ENCODE measurements at places on chromosomes 16 and 17.

DNA sequence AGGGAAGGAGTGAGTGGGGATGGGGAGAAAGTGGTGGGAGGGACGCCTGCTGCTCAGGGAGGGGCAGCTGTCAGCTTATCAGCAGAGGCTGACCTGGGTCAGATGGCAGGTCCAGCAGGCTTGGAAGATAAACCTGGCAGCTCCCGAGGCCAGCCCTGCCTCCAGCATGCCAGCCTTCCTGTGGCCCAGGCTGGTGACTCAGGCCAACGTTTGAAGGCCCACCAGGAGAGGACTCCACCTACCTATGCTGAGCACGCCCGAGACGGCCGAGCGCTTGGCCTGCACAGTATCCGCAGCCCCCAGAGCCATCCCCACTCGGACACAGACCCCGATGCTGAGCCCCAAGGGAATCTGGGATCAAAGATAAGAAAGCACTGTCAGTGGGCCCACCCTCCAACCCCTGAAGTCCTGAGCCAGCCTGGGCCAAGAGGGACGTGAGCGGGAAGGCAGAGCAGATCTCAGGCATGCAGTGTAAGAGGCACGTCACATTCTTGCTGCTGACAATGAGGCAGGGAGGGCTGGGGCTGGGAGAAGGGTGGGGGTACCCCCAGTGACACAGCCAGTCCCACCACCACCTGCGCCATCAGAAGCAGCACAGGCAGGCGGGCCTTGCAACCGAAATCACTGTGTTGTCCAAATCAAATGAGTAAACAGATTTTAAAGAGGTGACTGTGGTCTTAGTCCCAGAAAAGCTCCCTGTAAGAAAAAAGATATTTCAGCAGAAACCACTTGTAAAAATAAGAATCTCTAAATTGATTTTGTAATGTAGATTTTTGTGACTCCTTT is 12.4 kb downstream of the SLC47A2 start:
- DNase-seq = no peak

DNA sequence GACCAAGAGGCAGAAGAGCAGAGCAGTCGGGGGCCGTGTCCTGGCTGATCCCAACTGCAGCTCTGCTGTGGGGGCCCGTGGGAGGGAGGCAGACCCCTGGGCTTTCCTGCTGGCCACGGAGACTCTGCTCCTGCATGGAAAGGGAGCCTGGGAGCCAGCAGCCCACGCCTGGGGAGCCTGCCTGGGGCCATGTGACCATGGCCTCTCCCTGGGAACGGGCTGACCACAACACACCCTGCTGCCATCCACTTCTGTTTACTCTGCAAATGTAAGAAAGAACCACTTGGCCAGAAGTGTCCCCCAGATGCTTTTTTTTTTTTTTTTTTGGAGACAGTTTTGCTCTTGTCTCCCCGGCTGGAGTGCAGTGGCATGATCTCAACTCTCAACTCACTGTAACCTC is 2.0 kb upstream of the TEDC2 start:
- no peak for DNase-seq

GRCh38 chr16:66977341-66978113 is 10.9 kb upstream of the CES4A start:
- DNase-seq = peak; percentile 85

- no peak for DNase-seq
Measured at GRCh38 chr16:57531635-57532265, 4.6 kb downstream of the CCDC102A start.

GRCh38 chr16:57077714-57078113 is 14.7 kb upstream of the CPNE2 start:
- no peak for DNase-seq

DNA sequence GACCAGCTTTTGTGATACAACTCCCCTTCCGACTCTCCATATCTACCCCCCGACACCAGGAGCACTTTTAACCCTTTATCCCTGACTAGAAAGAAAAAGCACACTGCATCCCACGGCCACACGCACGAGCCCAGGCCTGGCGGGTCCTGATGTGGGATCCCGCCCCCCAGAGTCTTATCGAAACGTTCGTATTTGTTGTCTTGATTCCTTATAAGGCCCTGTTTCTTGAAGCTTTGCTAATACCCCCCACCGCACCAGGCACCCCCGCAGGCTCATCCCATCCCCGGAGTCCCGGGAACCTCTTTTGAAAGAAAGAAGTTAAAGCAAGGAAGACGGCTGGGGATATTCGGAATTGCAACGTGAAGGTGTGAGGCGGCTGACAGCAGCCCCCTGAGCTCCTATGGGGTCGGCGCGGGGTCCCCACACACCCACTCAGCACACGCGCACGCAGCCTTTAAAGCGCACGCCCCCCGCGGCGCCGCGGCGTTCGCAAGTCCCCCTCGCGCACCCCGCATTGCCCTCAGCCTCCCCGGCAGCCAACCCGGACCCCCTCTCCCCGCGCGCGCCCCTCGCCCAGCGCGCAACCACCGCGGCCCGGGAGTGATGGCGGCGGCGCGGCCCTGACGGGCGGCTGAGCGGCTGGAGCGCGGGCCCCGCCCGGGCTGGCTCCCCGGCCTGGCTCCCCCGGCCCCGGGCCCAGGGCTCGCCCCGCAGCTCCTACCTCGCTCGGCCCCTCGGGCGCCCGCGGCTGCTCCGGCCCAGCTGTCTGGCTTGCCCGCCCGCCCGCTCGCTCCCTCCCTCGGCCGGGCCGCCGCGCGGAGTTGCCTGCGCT is 448 bp downstream of the STAT5B start:
- DNase-seq = no peak

DNA sequence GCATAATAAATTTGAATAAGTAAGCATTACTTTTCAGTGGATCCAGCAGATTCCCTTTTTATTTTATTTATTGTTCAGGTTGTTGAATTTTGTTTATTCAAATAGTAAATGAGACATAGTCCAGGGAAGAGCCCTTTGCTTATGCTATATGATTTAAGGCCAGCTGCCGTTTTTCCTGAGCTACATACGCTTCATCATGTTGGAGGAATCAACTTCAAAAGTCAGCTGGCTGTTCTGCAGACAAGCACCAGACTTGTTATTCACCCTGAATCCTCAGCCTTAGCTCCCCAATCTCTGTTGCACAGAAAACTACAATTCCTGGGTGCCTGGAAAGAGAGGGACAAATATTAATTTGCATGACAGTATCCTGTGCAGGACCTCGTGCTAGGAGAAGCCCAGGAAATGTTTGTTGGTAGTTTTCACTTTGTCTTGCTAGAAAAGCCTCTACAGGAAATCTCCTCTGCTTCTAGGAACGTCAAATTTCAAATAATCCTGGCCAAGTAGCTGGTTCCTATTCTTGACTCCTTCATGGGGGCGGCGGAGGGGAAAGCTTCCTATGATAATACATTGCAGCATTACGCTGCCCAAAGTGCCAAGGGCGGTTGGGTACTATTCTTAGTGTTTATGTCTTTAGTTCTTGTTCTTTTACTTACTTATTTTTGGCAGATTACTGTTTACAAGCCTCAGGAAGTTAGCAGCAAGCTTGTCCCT is 101.6 kb downstream of the PRKCA start:
- DNase-seq = no peak

DNA sequence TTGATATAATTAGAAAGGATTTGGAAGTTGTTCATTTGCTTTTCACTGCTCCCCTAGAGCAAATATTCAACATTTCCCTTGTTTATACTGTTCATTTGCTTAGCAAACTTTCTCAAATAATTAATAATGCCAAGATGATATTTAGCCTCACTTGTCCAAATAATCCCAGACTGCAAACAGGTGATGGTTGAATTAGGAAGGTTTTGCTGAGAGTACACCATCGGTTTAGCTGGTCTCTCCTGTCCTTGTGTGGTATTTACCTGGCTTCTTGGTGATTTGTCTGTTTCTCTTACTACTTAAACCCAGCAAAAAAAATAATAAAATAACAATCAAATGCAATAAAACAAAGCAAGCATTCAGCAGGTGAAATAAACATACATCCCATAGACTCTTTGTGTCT is 6.5 kb downstream of the KATNIP start:
- DNase-seq = no peak

DNA sequence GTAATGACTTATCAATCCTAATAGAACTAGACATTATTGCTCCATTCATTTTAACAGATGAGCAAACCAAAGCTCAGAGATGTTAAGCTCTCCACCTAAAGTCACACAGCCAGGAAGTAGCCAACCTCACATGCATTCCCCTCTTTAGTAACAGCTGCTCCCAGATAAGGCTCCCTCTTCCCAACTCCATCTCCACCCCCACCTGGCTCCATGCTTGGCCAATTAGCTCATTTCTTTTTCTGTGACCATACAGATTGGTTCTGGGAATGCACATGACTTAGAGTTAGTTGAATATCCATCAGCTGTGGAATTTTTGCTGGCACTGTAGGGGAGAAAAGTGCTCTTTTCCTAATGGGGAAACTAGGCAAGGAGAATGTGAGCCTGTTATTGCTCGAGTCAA is 13.0 kb downstream of the CBLN1 start:
- no peak for DNase-seq

GRCh38 chr16:73220836-73221235 is 172.9 kb upstream of the ZFHX3 start:
- no peak for DNase-seq

DNA sequence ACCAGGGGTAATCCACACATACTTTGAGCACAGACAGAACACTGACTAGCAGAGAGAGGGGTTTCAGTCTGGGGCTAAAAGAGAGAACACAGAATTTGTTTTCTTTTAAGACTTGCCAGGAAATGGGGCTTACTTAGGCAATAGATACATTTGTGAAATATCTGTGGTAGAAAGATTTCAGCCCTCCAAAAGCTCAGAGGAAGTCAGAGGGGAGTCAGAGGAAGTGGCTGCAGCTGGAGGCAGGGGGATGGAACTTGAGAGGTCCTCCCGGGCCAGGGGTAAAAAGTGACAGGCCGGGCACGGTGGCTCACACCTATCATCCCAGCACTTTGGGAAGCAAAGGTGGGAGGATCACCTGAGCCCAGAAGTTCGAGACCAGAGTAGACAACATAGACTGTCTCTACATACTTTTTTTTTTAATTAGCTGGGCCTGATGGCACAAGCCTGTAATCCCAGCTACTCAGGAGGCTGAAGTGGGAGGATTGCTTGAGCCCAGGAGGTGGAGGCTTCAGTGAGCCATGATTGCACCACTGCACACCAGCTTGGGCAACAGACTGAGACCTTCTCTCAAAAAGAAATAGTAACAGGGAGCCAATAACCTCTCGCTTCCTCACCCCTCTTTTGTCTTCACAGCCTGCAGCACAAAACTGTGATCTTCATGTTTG is 49.9 kb downstream of the NLRC5 start:
- DNase-seq = no peak

DNA sequence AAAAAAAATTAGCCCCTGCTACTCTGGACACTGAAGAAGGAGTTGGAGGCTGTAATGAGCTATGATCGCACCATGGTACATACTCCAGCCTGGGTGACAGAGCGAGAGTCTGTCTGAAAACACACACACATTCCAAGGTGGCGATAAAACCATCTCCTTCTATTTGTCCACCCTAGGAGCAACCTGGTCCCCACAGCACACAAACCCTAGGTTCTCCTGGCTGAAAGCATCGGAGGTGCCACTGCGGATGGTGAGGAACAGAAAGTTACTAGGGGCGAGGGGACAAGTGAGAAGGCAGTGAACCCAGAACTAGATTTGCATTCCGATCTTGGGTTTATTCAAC is 1.4 kb upstream of the ECI1 start:
- no peak for DNase-seq

GRCh38 chr17:39018267-39019134 is 51.3 kb upstream of the FBXO47 start:
- DNase-seq = no peak

GRCh38 chr16:66447491-66447890 is 20.4 kb downstream of the BEAN1 start:
- no peak for DNase-seq

DNA sequence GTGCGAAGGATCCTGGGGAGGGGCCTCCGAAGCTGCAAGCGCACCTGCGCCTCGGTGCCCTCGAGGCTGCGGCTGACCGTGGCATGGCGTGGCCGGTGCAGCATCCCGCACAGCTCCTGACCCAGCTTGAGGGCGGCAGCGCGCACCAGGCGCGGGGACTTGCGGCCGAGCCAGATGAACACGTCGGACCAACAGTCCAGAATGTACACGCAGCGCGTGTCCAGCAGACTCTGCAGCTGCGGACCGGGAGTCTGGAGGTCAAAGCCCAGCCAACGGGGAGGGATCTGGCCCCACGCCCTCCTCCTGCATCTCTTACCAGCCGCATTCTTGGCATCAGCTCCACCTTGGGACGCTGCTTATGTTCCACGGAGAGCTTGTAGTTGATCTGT is 10.9 kb downstream of the FLII start:
- no peak for DNase-seq

- peak; percentile 19 for DNase-seq
Measured at GRCh38 chr17:18261146-18261515, 669 bp downstream of the MIEF2 start.

DNA sequence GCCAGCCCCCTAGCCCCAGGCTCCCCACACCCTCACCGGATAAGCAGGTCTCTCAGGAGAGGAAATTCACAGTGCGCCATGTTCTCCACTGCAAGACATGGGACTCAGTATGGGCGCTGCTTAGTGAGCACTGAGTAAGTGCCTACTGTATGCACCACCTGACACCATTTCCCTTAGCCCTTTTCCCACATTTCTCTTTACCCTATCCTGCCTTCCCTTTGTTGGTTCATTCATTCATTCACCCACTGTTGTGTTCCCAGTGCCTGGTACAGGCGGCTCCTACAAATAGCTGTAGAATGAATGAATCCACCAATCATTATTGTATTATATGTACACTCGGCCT is 10.1 kb downstream of the SEPTIN12 start:
- no peak for DNase-seq

DNA sequence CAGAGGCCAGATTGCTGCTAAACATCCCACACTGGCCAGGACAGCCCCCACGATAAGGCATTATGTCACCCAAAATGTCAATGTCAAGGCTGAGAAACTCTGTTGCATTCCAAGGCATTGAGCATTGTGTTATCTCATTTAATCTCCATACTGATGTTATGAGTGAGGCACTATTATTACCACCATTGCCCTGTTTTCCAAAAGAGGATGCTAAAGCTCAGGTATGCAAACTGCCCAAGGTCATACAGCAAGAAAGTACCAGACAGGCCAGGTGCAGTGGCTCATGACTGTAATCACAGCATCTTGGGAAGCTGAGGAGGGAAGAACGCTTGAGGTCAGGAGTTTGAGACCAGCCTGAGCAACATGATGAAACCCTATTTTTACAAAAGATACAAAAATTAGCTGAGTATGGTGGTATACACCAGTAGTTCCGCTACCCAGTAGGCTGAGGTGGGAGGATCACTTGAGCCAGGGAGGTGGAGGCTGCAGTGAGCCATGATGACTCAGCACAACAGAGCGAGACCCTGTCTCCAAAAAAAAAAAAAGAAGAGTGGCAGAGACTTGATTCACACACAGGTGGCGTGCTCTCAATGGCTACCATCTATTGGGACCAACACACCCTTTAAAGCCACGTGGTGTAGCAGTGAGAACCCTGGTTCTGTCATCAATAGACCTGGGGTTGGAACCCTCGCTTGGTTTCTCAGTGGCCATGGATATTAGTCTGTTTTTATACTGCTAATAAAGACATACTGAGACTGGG is 58.8 kb upstream of the GRIN2A start:
- no peak for DNase-seq

DNA sequence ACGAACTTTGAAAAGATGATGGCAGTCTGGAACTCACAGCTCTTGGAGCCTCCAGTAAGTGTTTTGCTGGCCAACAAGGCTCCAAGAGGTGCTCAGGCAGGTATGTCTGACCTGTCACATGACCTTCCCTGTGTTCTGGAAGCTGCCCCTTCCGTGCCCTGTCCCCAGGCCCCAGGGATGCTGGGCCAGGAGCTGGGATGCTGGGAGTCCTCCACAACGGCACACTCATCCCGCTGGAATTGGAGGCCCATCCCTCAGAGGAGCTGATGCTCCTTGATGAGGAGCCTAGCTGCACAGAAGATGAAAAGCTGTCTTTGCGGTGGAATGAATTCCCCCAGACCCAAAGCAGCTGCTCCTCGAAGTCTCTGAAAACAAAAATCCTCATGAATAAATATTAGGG is 47.8 kb downstream of the HOXB1 start:
- DNase-seq = no peak

Measured in NCI-H460 (cell line).